Adrenal gland (tissue), 19 donors: ENCODE measurements at places on chromosomes 5 and 9. TPM values are rescaled to one million over a fixed set of nuclear protein-coding genes. Genes with fewer than 3 reads are reported as not detected.

DNA sequence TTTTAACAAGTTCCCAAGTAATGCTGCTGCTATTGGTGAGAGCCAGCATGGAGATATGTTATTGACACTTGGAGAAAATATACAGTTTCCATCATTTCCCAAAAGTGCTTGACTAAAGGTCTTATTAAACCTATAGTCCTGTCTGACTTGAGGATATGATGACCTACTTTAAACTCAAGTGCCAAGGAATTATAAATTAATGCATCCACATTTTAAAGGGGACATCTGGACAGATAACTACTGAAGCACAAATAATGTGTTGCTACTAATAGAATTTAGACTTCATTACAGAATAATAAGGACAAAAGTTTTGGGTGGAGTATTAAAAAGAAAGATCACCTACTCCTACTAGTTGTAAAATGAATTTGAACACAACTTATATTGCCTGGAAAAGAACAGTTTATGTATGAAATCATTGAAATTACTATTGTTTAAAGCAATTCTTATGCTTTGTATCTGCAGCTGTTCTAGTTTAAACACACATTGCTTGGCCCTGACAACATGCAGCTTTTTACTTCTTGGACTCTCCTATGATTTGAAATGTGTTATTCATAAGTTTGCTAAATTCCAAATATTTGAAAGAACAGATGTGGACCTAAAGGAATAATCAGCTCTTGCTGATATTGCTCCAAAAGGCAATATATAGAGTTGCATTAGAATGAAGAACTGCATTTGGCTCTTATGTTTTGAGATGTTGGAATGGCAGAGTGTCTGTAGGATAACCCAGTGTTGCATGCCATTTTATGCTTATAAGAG is 73.4 kb downstream of the SGCD start:
- no peak for DNase-seq

DNA sequence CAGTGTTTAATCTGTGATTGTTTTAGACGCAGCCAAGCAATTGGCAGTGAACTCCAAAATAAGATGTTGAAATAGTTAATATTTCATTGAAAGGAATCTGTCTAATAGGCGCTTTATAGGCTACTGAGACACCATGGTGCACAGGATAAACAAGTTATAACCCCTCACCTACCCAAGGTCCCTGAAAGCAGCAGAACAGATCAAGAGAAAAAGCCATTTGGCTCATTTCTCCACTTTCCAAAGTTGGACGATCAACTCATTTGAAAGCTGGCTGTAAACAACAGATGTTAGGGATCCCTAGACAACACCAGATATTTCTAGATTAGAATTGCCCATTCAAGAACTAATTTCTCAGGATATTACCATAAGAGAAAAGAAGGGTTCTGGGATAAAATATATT is 4.9 kb downstream of the PUM3 start:
- no peak for DNase-seq

C9 gene
- not detected for total RNA-seq

DNA sequence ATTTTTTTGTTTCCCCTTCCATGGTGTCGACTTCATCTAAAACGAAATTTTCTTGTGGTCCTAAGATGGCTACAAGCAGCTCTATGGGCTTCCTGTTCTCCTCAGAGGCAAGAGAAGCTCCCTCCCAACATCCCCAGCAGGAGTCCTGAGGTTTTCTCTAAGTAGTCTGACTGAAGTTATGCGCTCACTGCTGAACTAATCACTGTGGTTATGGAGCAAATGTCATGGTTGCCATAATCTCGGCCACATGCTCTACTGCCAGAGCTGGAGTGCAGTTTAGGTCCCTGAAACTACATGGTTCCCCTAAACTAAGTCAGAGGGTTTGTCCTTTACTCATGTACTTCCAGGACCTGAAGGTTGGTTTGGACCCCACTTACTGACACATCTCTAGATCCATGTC is 68.0 kb upstream of the MAMDC2 start:
- DNase-seq: no peak

- no peak for DNase-seq
These were observed 567.2 kb downstream of the CAAP1 start for GRCh38 chr9:26325444-26325829.

- no peak for DNase-seq
These were observed 695.0 kb downstream of the DTWD2 start for GRCh38 chr5:118293378-118293777.
